HFF-Myc (cell line): ENCODE measurements at places on chromosomes 1 and 21.
A peak's percentile ranks its signal among the peaks of the same experiment; 100 is the strongest.

GRCh38 chr1:150995896-150996295 lies 10.8 kb downstream of the MINDY1 start:
- DNase-seq: no peak

DNA sequence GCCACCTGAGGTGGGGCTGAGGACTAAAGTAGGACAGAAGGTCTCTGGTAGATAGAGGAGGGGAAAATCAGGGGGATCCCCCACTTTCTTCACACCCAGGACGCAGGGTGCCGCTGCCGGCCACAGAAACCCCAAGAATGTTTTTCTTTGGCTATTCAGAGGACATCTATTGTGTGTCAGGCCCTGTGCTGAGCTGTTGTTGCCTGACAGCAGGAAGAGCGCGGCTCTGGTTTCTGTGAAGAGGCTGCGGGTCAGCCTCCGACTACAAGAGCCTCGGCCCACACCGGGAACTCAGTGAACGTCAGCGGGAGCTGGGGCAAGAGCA lies 407 bp upstream of the PIGV start:
- DNase-seq: no peak

- DNase-seq: no peak
Observed at GRCh38 chr1:104932030-104932915, 1182.6 kb downstream of the AMY1C start.

DNA sequence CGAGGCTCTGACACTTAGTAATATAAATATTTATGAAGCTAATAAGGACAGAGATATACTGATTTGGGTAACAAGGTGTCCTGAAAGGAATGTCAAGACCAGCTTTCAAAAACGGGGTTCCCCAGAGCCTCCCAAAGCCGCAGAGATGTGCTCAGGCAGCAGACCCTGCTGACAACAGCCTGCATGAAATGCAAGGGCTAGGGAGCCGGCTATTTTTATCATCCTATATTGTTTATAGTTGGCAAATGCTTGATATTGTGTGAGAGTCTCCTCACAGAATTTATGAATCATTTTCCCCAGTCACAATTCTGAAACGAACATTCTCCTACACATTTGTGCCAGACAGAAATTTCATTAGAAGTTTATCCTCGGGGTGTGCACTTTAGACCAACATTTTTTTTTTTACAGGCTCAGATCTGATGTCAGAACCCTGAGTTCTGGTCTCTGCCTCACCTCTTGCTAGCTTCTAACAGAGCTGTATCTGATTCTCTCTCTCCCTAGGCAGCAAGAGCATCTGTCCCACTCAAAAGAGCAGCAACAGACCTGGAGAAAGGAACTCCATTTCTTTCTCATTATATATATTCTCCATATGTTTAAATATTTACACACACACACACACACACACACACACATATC lies 302.3 kb upstream of the PLD5 start:
- DNase-seq: no peak

- DNase-seq: no peak
Observed at GRCh38 chr1:221648201-221648600, 93.7 kb downstream of the DUSP10 start.

GRCh38 chr1:225762002-225762441 lies 15.6 kb upstream of the SRP9 start:
- DNase-seq: no peak

DNA sequence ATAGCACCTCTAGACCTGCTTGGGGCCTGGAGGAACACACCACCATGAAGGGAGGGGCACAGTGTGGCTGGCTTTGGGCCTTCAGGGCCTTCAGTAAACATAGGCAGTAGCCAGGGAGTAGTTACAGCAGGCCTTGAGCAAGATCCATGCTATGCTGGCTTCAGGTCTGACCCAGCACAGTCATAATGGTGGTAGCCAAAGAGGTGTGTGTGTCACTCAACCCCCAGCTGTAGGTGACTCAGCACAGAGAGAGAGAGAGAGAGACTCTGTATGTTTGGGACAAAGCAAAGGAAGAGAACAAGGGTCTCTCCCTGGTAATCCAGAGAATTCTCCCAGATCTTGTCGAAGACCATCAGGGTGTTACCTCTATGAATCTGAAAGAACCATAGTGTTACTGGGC lies 250.5 kb upstream of the PKN2 start:
- DNase-seq: no peak

DNA sequence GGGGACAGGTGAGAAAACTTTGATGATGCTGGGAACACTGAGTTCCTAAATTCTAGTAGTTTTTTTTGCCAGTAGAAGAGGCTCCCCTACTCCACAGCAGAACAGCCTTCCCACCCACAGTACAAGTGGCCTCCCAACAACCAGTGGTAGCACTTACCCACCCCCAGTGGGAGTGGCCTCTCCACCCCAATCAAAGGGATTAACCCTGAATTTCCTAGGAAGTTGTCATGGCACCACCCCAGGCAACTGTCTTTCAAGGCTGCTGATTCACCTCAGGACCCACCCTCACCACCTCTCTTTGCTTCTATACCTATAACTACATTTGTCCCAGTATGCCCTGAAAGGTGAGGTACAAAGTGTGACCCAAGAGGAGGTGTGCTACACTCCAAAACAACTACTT lies 81.4 kb upstream of the PRDX6 start:
- no peak for DNase-seq

- DNase-seq: peak; percentile 31
Observed at GRCh38 chr1:172719694-172720138, 60.8 kb downstream of the FASLG start.
